ENCODE measurements at places on chromosomes 5 and 9.
A peak's percentile ranks its signal among the peaks of the same experiment; 100 is the strongest.

GRCh38 chr5:116959843-116960242, 385.2 kb upstream of the SEMA6A start:
- no peak for DNase-seq

- no peak for DNase-seq
Measured at GRCh38 chr5:107705402-107706014, 34.8 kb upstream of the EFNA5 start.

- DNase-seq = no peak
Measured at GRCh38 chr9:126146254-126147145, 180.1 kb upstream of the MVB12B start.

DNA sequence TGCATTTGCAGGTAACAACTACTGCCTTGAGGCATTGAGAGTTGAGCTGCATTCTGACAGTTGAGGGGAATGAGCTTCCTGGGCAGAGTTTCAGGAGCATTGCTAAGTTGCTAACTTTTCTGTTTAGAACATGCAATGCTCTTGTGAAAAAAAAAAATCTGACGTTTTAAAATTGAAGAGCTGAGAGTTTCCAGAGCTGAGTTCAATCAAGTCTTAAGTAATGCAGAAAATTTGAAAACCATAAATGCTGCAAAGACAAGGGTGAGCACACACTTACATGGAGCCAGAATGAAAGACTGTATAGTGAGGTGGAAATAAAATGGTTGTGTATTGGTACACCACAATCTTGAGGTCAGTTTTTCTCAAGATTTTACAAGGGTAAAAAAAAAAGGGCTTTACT, 166.0 kb downstream of the GABRB2 start:
- no peak for DNase-seq

GRCh38 chr5:95930141-95930930, 31.3 kb downstream of the ELL2 start:
- DNase-seq = no peak

DNA sequence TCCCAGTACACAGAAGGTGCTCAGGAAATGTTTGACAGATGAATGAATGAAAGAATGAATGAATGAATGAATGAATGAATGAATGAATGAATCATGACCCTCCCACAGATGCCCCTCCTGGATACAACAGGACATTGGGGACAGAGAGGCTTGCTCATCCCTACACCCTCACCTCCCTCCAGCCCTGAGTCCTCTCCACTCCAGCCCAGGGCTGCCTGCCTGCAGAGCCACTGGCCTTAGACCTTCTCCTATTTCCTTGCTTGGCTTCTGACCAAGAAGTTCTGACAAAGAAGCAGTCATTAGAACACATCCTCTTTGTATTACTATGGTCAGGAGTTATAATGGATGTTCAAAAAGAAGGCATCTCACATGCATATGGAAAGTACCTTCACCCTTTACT, 240.7 kb upstream of the DAPK1 start:
- no peak for DNase-seq

DNA sequence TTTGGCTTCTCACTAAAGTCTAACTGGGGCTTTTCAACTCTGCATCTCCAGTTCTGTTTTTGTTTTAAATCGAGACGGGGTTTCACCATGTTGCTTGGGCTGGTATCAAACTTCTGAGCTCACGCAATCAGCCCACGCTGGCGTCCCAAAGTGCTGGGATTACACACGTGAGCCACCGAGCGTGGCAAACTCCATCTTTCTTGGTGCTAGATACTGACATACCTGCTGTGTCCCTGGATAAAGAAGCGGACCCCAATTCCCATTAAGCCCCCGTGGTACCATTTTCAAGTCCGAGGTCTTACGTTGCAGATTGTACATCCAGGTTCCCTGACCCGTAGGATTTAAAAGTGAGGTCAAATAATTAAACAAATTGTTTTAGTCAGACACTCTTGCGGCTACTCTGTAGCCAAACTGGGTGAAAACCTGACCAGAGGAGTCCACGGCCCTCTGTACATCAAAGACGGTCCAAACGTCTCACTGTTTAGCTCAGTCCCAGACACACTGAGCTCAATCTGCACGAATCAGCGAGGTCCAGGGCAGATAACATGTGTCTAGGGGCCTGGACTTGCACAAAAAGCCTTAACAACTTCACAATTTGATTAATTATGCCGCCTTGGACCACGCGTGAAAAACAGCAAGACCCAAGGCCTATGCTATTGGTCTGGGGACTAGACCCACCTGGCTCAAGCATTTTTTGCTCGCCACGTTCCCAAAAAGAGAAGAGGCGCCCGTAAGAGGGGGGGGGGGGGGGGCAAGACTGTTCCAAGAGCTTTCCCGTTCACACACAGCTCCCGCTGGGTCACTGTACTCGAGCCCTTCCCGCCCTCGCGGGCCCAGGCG, 727 bp upstream of the DNAJA1 start:
- no peak for DNase-seq

- no peak for DNase-seq
Measured at GRCh38 chr9:98009936-98010335, 26.8 kb downstream of the ANP32B start.

DNA sequence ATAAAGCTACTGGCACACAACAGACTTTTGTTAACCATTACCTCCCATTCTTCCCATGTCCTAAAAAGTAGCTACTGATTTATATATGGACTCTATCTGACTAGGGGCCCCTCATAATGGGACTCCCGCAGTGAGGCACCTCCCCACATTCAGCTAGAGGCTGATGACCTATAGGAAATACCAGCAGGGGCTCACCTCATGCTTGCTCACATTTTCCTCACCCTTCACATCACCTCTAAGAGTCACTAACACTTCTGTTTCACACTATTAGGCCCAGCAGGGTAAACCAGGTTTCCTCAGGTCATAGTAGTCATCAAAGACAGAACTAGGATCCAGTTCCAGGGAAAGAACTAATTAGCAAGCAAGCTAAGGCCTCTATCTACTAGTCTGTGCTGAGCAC, 60.7 kb downstream of the PRELID2 start:
- DNase-seq = no peak

- no peak for DNase-seq
Measured at GRCh38 chr9:75965231-75965630, 74.8 kb downstream of the PCSK5 start.

GRCh38 chr5:132424167-132424880, 54.8 kb downstream of the SLC22A5 start:
- DNase-seq = no peak

DNA sequence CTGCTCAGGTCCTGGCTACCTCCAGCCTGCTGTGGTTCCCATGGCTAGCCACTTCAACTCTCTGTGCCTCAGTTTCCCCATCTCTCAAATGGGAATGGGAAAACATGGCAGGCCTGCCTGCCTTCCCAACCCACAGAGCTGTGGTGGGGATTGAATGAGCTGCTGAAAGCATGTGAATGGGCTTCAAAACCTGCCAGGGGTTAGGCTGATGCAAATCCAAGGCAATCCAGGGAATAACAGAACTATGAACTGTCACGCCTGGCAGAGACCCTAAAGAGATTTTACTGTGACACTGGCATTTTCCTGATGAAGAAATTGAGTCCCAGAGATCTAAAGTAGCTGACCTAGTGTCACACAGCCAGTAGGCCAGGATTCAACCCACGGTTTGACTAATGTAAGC, 29.9 kb upstream of the TCF7 start:
- DNase-seq = no peak

GRCh38 chr5:3393920-3394597, 201.6 kb upstream of the IRX1 start:
- no peak for DNase-seq

GRCh38 chr9:27133817-27134216, 24.8 kb downstream of the TEK start:
- no peak for DNase-seq

DNA sequence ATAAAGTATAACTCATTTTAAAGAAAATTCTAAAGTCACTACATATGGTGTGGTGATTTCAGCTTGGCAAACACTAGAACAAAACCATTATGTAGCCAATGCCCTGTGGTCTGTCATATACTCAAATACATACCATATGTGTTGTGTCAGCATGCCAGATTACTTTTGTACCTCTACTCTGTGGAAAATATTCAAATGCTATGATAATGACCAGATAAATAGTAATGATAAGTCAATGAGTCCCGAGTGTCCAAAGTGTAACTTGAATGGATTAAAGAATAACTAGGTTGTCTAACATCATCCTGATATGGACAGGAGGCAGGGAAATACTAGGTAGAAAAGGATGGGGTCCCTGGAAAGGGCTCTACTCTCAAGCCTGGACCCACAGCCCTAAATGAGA, 58.0 kb upstream of the IL6ST start:
- DNase-seq = no peak

DNA sequence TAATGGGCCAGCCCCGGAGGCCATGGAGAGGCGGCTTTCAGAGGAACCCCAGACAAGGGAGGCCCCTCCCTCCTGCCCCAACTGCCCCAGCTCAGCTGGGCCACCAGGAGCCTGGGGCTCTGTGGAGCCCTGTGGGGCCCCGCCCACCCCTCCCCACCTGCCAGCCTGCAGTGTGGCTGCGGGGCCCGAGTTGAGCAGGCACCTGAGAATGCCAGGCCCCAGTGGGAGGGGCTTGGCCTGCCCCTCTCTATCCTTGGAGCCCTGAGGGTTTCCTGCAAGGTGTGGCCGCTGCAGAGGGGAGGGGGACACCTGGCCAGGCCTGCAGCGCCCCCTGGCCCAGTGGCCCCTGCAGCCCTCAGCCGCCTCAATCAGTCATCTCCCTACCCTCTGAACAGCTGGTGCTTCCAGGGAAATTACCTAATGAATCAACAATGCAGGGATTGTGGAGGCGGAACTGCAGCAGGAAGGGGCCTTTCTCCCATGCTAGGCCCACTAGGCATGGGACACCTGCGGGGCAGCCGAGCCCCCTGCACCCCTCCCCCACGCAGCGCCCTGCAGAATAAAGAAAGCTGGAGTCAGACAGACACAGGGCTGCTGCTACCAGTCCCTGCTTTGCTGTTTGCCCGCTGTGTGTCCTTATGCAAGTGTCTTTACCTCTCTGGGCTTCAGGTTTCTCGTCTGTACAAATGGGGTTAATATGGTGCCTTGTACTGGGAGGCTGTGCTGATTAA, 48.0 kb downstream of the LMX1B start:
- no peak for DNase-seq

GRCh38 chr9:347667-348292, 133.1 kb downstream of the DOCK8 start:
- peak; percentile 35 for DNase-seq

- no peak for DNase-seq
Measured at GRCh38 chr5:168529374-168530234, 499 bp downstream of the FBLL1 start.

- DNase-seq = no peak
Measured at GRCh38 chr5:113682497-113683136, 169.1 kb downstream of the YTHDC2 start.

- DNase-seq = no peak
Measured at GRCh38 chr5:68409259-68409658, 193.7 kb downstream of the PIK3R1 start.

- no peak for DNase-seq
Measured at GRCh38 chr9:74447451-74448193, 49.5 kb upstream of the RORB start.

DNA sequence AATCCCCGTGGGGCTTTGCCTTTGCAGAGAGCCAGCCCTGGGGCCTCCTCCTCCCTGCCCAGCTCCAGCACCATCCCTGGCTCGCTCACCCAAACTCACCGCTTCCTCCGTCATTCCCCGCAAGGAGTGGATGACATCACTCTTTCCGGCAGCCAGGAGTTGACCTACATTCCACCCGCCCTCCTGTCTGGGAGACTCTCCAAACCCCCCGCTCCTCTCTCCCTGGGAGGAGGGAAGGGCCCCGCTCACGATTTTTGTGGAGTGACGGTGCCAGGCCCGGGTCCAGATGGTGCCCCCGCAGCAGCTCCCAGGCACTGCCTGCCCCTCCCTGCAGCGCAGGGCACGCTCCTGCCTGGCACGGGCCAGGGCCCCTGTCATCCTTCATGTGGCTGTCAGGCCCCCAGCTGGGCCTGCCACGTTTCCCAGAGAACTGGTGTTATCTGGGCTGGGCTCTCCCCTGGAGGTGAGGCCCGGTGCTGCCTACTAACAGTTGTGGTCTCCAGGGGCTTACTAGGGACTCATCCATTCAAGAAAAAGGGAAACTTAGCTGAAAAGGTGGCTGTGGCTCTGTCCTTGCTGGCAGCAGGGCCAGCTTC, 52.3 kb downstream of the NTNG2 start:
- no peak for DNase-seq

DNA sequence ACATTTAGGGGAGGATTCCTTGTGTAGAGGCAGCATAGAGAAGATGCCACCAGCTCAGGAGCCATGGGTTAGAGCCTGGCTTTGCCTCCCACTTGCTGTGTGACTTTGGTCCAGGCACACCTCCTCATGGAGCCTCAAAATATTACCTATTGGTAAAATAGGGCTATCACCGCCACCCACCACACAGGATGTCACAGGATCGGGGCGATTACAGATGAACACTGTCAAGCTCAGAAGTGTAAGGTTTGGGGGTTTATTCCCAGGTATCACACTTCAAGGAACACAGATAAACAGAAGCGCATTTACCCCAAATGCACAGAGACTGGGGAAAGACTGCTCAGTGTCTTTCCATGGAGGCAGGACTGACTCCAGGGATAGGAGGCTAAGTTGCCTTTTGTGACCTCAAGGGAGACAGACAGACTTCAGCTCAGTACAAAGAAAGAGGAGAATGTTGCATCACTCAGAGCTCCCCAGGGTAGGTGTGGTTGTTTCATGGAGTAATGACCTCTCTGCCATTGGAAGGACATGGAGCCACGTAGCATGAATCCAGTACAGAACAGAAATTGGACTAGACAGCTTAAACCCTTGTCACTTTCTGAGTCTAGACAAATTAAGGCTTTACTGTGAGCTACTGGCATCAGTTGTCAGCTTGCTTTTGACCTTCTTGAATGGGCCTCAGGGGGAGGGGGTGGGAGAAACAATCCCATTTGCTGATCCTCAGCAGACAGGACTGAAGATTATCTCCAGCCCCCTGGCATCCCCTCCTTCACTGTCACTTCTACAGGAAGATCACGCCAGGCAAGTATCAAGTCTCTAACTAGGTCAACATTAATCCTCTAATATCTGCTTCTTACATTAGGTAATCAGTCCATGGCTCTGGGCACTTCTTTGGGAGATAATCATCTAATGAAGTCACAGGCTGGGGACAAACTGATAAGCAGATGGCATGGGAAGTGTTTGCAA, 6.5 kb downstream of the TRAF1 start:
- no peak for DNase-seq

DNA sequence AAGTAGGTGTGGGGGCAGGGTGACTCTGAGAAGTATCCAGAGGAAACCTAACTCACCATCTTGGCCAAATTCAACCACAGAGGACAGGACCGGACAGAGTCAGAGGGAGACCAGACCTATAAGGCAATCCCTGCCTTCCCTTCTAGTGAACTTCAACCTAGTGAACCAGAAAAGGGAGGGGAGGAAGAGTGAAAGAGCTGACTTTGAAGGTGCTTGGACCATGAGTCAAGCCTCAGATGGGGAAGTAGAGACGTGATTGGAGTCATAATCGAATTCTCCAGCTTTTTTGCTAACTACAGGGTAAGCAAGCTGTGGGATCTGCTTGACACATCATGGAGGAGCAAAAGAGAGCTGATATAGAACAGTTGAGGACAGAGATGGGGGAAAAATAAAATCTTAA, 18.8 kb upstream of the KIF2A start:
- DNase-seq = no peak

GRCh38 chr5:61334868-61335615, 3.0 kb downstream of the ZSWIM6 start:
- peak; percentile 85 for DNase-seq

GRCh38 chr5:98096155-98096554, 677.3 kb upstream of the RGMB start:
- no peak for DNase-seq

GRCh38 chr9:133155156-133155555, 8.6 kb downstream of the GBGT1 start:
- no peak for DNase-seq
